AG04450 (cell line): ENCODE measurements at places on chromosomes 6 and 20. TPM values are rescaled to one million over a fixed set of nuclear protein-coding genes. Genes with fewer than 3 reads are reported as not detected.
A peak's percentile ranks its signal among the peaks of the same experiment; 100 is the strongest.

DNA sequence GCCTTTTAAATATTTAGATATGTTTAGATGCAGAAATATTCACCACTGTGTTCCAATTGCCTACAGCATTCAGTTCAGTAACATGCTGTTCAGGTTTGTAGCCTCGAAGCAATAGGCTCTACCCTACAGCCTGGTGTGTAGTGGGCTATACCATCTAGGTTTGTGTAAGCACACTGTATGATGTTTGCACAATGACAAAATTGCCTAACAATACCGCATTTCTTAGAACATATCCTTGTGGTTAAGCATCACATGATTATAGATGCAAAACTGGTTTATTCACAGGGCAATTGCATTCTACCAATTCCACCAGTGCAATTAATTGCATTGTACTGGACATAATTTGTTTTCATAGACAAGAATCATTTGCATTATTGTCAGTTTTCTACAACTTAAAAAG is 7.9 kb upstream of the SLC22A16 start:
- no peak for DNase-seq

- peak; percentile 8 for DNase-seq
Observed at GRCh38 chr20:18314786-18315406, 26.6 kb downstream of the ZNF133 start.

DNA sequence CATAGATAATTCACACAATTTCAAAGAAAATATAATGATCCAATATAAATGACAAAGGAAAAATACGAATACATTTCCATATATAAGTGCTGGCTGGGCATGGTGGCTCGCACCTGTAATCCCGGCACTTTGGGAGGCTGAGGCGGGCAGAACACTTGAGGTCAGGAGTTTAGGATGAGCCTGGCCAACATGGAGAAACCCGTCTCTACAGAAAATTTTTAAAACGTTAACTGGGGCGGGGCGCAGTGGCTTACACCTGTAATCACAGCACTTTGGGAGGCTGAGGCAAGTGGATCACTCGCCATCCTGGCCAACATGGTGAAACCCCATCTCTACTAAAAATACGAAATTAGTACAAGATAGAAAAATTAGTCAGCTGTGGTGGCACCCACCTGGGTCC is 14.9 kb upstream of the MAPK13 start:
- no peak for DNase-seq

Gene SNAP91
- polyA plus RNA-seq, result not detected in 2 replicates

- peak; percentile 29 for DNase-seq
Observed at GRCh38 chr20:36919715-36920333, 31.7 kb downstream of the SAMHD1 start.

Gene NEDD9
- 7.2 and 10.9 TPM in 2 replicates for polyA plus RNA-seq

GRCh38 chr6:5457041-5457440 is 195.7 kb downstream of the FARS2 start:
- no peak for DNase-seq

DNA sequence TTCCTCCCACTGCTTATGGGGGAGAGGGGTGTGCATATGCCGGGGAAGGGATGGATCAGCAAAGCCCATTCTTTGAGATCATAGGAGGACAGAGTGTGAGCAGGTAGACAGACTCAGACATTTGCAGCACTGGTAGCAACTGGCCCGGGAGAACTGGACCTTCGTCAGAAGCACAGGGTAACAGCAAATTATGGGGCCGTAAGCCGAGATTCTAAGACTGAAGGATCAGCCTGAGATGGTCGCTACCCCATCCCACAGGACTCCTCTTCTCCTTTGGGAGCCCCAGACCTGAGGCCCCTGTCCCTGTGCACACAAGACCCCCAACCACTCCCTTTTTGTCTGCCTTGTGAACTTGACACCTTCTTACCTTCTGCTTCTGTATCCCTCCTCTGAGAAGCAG is 106.5 kb downstream of the TOX2 start:
- DNase-seq, result no peak

- DNase-seq, result no peak
Observed at GRCh38 chr6:33822575-33823395, 19.0 kb upstream of the MLN start.

Gene CCR6
- not detected in 2 replicates for polyA plus RNA-seq

DNA sequence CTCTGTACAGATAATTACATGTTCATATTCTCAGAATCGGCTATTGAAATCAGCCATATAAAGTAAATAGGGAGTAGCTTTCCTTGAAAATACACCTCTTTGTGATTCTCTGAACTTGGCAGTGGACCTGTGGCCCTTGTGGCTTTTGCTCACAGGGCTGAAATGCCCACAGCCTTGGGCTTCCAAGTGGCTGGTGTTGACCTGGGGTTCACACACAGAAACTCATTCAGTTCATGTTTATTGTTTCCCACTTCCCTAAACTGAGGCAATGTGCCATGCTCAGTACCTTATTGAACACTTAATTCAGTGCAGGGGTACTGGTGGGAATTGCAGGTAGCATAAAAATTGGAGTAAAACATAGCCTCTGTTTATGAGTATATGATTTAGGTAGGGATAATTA is 19.1 kb upstream of the TULP4 start:
- DNase-seq, result no peak

DNA sequence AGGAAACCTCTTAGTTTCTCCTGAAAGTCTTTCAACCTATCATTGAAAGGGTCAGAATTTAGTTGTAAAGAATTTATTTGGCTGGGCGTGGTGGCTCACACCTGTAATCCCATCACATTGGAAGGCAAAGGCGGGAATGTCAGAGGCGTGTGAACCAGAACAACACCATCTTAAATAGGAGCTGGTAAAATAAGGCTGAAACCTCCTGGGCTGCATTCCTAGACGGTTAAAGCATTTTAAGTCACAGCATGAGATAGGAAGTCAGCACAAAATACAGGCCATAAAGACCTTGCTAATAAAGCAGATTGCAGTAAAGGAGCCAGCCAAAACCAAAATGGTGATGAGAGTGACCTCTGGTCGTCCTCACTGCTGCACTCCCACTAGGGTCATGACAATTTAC is 29.6 kb downstream of the OR2B2 start:
- DNase-seq, result no peak

- DNase-seq, result no peak
Observed at GRCh38 chr6:149935246-149935645, 6.6 kb upstream of the ULBP2 start.

DNA sequence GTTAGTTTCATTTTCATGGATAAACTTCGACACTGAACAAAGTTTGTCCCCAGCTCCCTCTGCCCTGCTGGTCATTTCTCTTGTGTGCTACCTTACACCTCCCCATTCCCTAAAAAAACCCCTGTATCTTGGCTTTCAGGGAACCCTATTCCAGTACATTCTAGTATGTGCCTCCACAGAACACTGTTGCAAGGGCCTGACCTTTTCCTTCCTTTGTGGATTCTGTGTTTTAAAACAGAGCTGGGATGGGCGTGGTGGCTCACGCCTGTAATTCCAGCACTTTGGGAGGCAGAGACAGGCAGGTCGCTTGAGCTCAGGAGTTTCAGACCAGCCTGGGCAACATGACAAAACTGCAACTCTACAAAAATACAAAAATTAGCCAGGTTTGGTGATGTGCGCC is 20.6 kb upstream of the QKI start:
- DNase-seq, result no peak

Gene HACE1
- 10.7 and 13.6 TPM in 2 replicates for polyA plus RNA-seq
